ENCODE measurements at places on chromosomes 4 and X.

DNA sequence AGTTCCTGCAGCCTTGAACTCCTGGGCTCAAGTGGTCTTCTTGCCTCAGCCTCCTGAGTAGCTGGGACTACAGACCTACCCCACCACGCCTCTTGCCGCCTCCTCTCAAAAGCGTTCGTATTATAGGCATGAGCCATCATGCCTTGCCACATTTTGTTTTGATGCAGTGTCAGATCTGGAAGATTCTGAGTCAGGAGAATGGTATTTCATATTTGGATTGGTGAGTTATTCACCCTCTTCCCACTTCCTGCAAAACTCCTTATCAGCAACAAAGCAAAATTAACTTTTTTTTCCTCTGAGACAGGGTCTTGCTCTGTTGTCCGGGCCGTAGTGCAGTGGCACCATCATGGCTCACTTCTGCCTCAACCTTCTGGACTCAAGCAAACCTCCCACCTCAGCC lies 29.6 kb downstream of the REST start:
- no peak overlapping the region for H3K4me3 ChIP-seq
- H3K27ac ChIP-seq, result no peak overlapping the region
- H3K36me3 ChIP-seq, result peaks cover 4% of the 10 kb centered on the region
- H3K27me3 ChIP-seq, result no peaks in the 10 kb centered on the region

GRCh38 chr4:95591278-95591677 lies 42.5 kb upstream of the UNC5C start:
- H3K36me3 ChIP-seq, result no peaks in the 10 kb centered on the region
- DNase-seq, result no peak
- H3K27ac ChIP-seq, result no peak overlapping the region
- H3K4me3 ChIP-seq, result no peak overlapping the region
- H3K27me3 ChIP-seq, result no peaks in the 10 kb centered on the region

DNA sequence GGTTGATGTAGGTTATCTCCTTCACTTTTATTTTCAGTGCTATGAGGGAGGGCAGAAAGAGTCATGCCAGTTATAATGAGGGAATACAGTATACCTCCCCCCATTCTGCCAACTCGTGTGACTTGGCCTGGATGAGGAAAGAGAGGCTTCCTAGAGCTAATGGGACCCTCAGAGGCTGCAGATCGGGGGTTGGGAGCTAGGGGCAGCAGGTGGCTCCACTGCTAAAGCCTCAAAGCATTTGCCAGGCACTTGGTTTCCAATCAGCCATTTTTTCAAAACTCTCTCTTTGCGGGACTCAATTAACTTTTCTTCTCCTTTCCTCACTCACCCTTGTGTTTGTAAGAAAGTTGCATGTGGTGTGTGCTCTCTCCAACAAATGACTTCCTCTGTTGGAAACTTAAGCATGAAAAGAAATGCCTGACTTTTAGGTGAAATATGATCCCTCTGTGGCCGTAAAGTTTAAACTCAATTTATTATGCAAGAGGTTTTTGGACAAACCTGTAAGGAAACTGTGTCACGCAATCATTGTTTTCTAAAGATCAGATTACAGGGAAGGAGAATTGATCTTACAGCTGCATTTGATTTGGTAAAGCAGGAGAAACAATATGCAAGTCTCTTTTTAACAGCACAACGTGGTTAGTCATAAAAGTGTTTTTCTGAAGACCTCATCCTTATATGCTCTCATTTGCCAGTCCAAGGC lies 7.0 kb downstream of the SFRP2 start:
- DNase-seq, result no peak
- H3K4me1 ChIP-seq, result no peaks in the 10 kb centered on the region
- H3K27ac ChIP-seq, result no peak overlapping the region
- H3K4me3 ChIP-seq, result no peak overlapping the region
- no peaks in the 10 kb centered on the region for H3K36me3 ChIP-seq

DNA sequence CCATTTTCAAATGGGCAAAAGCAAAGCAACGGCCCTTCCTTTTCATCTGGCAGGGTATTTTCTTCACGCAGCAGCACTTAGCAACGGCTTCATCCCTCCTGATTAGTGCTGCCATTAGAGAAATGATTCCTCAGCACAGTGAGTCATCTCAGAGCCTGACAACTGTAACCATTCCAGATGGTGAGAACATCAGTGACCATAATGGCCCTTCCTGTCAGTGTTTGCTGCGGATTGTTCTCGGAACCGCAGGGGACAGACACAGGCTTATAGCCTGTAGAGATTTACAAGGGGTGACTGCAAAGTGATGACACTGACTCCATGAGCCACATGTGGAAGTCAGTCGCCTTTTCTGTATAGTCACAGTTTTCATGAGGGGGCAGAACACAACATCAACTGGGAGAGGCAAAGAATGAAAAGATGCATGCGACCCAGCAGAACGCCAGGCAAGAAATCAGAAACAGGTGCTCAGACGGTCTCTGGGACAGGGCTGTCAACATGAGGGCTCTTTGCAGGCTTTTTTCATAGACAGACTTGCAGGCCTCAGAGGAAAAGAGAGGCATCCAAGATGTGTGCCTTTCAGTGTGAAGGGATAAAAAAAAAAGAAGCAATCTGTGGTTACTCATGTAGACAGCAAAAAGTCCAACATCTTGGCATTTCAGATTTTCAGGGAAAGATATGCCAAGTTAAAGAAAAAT lies 69.9 kb upstream of the FBXW7 start:
- DNase-seq, result no peak
- H3K27me3 ChIP-seq, result no peaks in the 10 kb centered on the region
- no peak overlapping the region for H3K4me3 ChIP-seq
- no peaks in the 10 kb centered on the region for H3K4me1 ChIP-seq
- H3K27ac ChIP-seq, result no peak overlapping the region

DNA sequence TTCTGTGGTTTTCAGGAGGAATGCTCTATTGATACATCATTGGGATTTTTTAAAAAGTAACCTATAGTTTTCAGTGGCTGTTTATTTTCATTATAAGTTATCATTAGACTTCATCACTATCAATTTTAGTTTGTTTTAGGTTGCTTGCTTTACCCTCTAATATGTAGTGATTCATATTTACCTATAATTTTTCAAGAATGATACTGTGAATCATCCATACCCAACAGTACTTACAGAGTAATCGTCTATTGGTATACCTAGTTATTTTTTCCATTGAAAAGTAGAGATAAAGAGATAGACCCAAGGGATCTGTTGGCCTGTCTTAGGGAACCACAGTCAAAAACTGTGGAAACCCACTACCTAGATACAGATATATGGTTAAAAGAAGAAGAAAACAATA lies 83.3 kb downstream of the KLHL34 start:
- DNase-seq, result no peak
- H3K27ac ChIP-seq, result no peak overlapping the region
- H3K36me3 ChIP-seq, result no peaks in the 10 kb centered on the region

All from HepG2 (cell line).